Epithelial cell of alveolus of lung (primary cell): ENCODE measurements at places on chromosomes 4 and X. TPM values are rescaled to one million over a fixed set of nuclear protein-coding genes. Genes with fewer than 3 reads are reported as not detected.

Gene COL4A6
- 16.4 and 74.3 TPM in 2 replicates for total RNA-seq

Gene BEX2
- total RNA-seq, result 1.6 TPM in 1 of 2 replicates, not detected in the other

Gene FGA
- 0.64 TPM in 1 of 2 replicates, not detected in the other for total RNA-seq

Gene NALF2
- under 0.01 TPM in 1 of 2 replicates, not detected in the other for total RNA-seq

Gene FGF16
- total RNA-seq, result 0.13 TPM in 1 of 2 replicates, not detected in the other

Gene ZXDB
- total RNA-seq, result 6.2 and 9.1 TPM in 2 replicates

Gene TRIM75
- not detected in 2 replicates for total RNA-seq

Gene NAP1L2
- total RNA-seq, result not detected in 2 replicates

Gene ALAS2
- not detected in 2 replicates for total RNA-seq

Gene VEGFD
- not detected in 2 replicates for total RNA-seq
